ENCODE measurements at places on chromosomes 4 and X.

GRCh38 chrX:40061005-40061404, 36.8 kb downstream of the BCOR start:
- H3K4me3 ChIP-seq: no peak overlapping the region
- H3K27me3 ChIP-seq: no peaks in the 10 kb centered on the region
- no peaks in the 10 kb centered on the region for H3K4me1 ChIP-seq
- H3K27ac ChIP-seq: no peak overlapping the region

DNA sequence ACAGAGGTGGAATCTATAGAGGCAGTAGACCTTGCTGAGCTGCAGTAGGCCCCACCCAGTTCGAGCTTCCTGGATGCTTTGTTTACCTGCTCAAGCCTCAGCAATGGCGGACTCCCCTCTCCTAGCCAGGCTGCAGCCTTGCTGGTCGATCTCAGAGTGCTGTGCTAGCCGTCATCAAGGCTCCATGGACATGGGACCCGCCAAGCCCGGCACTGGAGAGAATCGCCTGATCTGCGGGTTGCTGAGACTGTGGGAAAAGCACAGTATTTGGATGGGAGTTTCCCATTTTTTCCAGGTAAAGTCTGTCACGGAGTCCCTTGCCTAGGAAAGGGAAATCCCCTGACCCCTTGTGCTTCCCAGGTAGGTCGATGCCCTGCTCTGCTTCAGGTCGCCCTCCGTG, 124.8 kb upstream of the KLF8 start:
- no peaks in the 10 kb centered on the region for H3K4me1 ChIP-seq
- H3K4me3 ChIP-seq: no peak overlapping the region
- H3K27me3 ChIP-seq: no peaks in the 10 kb centered on the region
- no peak for DNase-seq
- no peak overlapping the region for H3K27ac ChIP-seq
- H3K36me3 ChIP-seq: no peaks in the 10 kb centered on the region

- H3K27ac ChIP-seq: no peak overlapping the region
- no peak for DNase-seq
- H3K27me3 ChIP-seq: no peaks in the 10 kb centered on the region
- H3K36me3 ChIP-seq: no peaks in the 10 kb centered on the region
Observed at GRCh38 chr4:5738061-5738460, 27.1 kb downstream of the EVC start.

DNA sequence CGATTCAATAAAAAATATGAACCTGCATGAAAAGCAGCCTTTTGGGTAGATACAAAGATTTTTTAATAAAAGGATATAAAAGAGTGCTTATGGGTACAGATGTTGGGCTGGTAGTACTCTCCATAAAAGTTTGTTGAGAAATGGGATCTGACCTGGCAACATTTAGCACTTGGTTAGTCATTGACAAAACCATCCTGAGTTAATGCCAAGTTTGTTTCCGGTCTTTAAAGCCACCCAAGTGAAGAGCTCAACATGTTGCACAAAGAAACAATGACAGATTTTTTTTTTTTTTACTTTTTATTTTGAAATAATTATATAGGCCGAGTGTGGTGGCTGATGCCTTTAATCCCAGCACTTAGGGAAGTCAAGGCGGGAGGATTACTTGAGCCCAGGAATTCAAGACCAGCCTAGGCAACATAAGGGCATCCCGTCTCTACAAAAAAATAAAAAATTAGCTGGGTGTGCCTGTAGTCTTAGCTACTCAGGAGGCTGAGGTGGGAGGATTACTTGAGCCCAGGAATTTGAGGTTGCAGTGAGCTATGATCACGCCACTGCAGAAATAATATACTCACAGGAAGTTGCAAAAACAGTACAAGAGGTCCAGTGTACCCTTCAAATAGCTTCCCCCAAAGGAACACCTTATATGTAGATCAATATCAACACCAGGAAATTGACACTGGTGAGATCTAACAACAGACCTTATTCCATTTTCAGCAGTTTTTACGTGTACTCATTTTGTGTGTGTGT, 16.6 kb downstream of the CHST7 start:
- no peaks in the 10 kb centered on the region for H3K36me3 ChIP-seq
- no peak for DNase-seq
- H3K4me1 ChIP-seq: peaks cover 4% of the 10 kb centered on the region
- no peaks in the 10 kb centered on the region for H3K27me3 ChIP-seq
- no peak overlapping the region for H3K27ac ChIP-seq
- H3K4me3 ChIP-seq: no peak overlapping the region

DNA sequence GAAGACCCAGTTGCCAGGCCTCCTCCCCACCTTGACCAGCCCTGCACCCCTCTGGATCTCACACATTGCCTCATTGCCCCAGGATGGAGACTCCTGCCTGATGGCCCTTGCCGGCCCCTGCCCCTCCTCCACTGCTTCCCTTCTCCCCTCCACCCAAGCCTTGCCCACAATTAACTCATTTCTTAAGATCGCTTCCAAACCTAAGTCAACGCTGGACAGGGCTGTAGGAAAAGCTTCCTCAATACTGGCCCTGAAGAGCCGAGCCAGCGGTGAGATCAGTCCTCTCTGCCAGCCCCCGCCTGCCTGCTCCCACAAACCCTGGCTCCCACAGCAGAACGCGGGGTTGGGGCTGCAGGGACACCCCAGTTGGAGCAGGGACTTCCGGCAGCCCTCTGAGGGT, 7.5 kb upstream of the HAUS7 start:
- peaks cover 11% of the 10 kb centered on the region for H3K4me1 ChIP-seq
- no peak overlapping the region for H3K4me3 ChIP-seq
- no peaks in the 10 kb centered on the region for H3K27me3 ChIP-seq
- H3K27ac ChIP-seq: no peak overlapping the region
- no peak for DNase-seq

- no peak overlapping the region for H3K4me3 ChIP-seq
- H3K27ac ChIP-seq: no peak overlapping the region
- H3K36me3 ChIP-seq: no peaks in the 10 kb centered on the region
- no peak for DNase-seq
- no peaks in the 10 kb centered on the region for H3K4me1 ChIP-seq
- H3K27me3 ChIP-seq: no peaks in the 10 kb centered on the region
Observed at GRCh38 chrX:56751071-56751470, 22.0 kb downstream of the NBDY start.

DNA sequence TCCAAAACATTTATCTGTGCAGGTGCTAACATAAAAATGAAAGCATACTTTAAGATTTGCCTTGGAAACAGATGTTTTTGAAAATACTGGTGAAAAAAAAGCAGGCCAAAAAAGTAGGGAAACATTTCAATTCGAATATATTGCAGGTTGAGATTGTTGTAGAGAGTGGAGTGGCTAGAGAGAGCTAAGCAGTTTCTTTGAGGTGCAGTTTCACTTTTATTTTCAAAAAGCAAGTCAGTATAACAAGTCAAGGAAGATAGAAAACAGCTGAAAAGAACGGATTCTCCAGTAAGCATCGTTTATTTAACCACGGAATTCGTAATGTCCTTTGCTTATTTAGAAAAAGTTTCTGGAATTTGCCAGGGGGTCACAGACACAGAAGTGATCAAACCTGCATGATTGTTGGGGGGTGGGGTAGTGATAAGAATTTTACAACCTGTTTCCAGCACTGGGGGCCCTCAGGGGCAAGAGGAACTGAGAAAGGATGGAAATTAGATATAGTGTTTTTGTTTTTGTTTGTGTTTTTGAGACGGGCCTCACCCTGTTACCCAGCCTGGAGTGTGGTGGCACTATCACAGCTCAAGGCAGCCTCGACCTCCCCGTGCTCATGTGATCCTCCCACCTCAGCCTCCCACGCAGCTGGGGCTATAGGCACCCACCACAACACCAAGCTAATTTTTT, 175.0 kb downstream of the TENM3 start:
- no peak overlapping the region for H3K4me3 ChIP-seq
- H3K4me1 ChIP-seq: no peaks in the 10 kb centered on the region
- H3K27ac ChIP-seq: no peak overlapping the region
- no peaks in the 10 kb centered on the region for H3K36me3 ChIP-seq
- DNase-seq: no peak
- no peaks in the 10 kb centered on the region for H3K27me3 ChIP-seq

GRCh38 chr4:5021546-5021945, 2.3 kb upstream of the CYTL1 start:
- H3K27me3 ChIP-seq: no peaks in the 10 kb centered on the region
- no peak for DNase-seq
- peaks cover 5% of the 10 kb centered on the region for H3K4me1 ChIP-seq
- no peaks in the 10 kb centered on the region for H3K36me3 ChIP-seq
